ELR (cell line): ENCODE measurements at places on chromosomes 1 and 21.

GRCh38 chr1:26684763-26685508, 10.9 kb upstream of the ARID1A start:
- DNase-seq: no peak

- peak; percentile 42 for DNase-seq
Measured at GRCh38 chr1:220123889-220124288, 30.0 kb downstream of the IARS2 start.

GRCh38 chr1:225857256-225857655, 24.9 kb downstream of the TMEM63A start:
- DNase-seq: no peak

DNA sequence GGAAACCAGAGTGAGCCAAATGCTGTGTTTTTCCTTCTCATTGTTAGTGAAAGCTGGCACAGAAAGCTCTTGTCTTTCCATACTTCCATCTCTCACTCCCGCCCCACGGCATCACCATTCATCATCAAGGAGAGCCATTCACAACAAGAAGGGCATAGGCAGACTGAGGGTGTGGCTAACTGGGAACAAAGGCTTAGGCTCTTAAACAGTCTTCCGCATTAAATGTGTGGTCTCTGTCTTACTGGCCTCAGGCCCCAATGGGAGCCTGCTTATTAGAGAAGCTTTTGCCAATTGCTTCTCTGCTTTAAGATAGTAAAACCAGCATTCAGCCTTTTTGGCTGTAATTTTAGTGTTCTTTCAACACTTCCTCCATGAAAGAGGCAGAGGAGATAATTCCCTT, 51.4 kb downstream of the TNFSF18 start:
- DNase-seq: no peak

DNA sequence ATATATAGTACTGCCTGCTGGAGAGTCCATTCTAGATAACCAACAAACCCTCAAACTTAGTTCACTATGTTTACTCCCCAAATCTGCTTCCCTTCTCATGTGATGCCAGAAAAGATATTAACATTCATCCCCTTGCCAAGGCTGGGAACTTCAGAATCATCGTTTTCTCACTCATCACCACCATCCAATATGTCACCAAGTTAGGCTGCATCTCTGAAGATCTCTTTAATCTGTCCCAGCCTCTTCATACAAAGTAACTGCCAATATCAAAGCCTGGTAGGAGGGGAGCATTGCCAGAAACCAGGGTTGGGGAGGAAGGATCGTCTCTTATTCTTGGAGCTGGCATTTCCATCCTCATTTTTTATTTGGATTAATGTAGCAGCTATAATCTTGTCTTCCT, 71.6 kb downstream of the XCL2 start:
- DNase-seq: no peak

DNA sequence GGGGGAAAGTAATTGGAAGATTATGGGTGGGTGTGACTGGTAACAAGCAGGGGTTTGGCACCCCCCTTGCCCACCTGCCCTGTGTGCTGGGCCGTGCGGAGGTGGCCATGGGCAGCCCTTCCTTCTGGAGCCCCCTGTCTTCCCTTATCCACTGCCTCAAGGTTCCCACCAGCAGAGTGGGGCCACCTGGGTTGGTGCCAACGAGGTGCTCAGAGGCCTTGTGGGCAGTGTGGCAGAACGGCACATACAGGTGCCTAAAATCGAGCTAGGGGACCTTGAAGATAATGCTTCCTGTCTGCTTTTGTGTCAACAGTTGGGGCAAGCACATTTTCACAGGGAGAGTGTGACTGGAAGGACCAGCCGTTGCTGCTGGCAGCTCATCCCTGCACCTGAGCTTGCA, 161.8 kb downstream of the PCBP3 start:
- no peak for DNase-seq

GRCh38 chr1:151145304-151146071, 943 bp downstream of the SEMA6C start:
- DNase-seq: peak; percentile 31

- no peak for DNase-seq
Measured at GRCh38 chr21:33369586-33369985, 33.6 kb upstream of the IFNGR2 start.
